ENCODE measurements at places on chromosomes 12 and 14.

DNA sequence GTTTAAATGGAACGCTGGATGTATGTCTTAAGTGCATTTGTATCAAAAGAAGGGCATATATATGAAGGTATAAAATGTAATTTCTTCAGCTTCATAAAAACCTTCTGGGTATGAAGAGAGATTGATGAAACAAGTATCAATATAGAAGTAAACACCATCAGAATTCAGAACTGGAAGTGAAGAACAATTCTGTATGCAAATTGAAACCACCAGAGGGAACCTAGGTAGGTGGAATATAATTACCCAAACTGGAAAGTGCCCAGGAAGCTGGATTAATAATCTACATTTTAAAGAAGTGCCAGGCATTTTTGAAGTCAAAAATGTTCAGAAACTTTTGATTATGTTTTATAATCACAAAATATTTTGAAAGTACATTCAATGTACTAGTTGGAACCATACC is 336.2 kb upstream of the GARIN6 start:
- no peak for DNase-seq

DNA sequence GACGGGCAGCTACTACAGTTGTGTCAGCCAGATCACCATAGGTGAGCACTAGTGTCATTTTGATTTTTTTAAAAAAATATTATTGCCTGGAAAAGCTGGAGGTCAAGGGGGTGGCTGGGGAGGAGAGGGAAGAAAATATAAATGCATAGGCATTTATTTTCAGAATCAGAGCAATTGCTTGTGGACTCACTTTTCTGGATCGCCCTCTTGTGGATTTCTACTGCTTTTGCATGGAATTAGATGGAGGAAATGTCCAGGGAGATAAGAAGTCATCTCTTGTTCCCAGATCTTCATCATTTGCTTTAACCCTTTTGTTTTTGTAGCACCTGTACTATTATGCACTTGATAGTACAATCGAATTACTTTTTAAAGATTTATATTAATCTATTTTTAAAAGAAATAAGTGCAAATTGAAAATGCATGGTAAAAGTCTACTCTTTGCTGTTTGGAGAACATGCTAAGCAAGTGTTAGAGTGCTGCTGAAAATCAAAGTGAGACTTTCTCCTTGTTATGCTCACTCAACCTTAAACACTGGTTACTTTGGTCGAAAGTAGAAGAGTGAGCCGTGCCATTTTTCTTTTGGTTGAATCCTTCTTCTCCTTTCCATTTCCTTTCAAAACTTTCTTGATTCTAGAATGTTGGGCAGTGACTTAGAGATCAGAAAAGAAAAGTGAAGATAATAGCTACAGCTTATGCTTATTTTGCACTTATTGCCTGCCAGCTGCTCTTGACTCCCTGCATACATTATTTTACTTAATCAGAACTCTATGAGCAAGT is 60.6 kb upstream of the ANO4 start:
- DNase-seq = no peak

DNA sequence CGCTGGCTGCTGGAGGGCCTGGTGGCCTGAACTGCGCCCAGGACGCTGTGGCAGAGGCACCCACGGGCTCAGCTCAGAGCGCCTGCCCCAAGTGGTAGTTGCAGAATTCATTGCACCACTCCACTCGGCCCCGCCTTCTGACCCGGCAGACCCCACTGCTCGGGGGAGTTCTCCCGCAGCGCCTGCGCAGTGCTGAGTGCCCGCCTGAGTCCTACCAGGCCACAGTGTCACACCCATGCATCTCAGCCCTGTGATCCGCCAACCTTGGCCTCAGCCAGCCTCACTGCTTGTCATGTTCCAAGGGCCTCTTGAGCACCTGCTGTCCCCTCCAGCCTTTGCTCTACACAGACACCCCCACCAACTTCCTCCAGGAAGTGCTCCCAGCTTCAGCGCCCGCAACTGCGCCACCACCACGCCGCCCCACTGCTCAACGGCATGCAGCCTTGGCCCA is 12.2 kb downstream of the DEGS2 start:
- DNase-seq = peak; percentile 50

GRCh38 chr14:24368562-24369252 is 723 bp downstream of the NFATC4 start:
- DNase-seq = no peak

Measured in activated CD4-positive, alpha-beta T cell treated with anti-CD3 and anti-CD28 coated beads, Interleukin-2, amount 10 ng/mL, durations not matched to agents 7 days and 5 days (primary cell).